ENCODE measurements at places on chromosomes 11 and 22.

DNA sequence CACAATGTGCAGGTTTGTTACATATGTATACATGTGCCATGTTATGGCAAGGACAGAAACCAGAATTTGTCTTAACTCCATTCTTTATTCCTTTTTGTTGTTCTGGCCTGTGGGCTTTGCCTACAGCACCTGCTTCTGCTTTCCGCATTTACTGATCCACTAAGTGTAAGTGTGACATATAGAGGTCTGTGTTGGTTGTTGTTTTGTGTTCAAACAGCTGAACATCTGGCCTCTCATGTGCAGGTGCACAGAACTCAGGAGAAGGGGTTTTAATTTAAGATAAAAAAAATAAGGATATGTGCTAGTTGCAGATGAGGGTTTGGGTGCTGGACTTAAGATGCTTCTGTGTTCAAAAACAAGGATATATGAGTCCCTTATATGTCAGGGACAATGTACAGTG is 85.8 kb upstream of the RAG2 start:
- no peak for DNase-seq

GRCh38 chr11:128965485-128965884 is 22.8 kb upstream of the TP53AIP1 start:
- no peak for DNase-seq

DNA sequence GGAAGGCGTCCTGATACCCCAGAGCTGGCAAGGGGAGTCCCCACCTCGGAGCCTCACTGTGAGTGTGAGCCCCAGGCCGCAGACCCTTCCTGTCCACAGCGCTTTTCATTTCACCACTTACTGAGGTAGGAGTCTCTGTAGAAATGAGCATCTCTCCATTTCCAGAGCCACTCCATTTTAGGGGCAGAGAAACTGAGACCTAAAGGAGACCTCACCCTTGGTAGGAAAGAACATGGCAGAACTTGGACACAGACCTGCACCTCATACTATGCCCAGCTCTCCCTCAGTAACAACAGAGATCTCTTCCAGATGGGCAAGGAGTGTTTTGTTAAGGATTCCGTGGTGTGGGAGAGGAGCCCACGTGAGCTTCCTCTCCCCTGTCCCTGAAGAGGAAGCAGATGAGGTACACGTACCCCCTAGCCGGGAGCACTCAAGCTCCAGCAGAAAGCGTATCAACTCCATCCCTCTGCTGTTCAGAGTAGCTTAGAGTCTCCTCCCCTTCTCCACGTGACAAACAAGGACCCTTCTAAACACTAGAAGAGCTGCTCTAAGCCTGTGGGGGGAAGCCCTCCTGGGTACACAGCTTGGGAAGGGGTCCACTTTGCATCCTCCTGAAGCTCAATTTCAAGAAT is 532 bp upstream of the VSIG2 start:
- no peak for DNase-seq

GRCh38 chr11:17572359-17572690 is 25.3 kb downstream of the OTOG start:
- no peak for DNase-seq

DNA sequence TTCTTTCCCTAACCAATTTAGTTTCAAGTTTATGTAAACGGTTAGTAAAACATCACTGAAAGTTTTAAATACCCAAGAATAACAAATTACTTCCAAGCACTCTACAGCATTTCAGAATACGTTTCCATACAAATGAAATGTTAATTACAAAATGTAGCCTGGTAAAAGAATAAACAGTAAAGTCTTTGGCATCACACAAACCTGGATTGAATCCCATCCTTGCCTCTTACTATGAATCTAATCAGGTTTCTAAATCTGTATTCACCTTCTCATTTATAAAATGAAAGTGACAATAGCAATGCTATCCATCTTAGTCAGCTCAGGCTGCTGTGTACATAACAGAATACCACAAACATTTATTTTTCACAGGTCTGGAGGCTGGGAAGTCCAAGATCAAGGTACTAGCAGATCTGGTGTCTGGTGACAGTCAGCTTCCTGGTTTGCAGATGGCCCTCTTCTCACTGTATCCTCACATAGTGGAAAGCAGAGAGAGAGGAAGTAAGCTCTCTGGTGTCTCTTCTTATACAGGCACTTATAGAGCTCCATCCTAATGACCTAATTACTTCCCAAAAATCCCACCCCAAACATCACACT is 19.2 kb downstream of the FAM168A start:
- no peak for DNase-seq

DNA sequence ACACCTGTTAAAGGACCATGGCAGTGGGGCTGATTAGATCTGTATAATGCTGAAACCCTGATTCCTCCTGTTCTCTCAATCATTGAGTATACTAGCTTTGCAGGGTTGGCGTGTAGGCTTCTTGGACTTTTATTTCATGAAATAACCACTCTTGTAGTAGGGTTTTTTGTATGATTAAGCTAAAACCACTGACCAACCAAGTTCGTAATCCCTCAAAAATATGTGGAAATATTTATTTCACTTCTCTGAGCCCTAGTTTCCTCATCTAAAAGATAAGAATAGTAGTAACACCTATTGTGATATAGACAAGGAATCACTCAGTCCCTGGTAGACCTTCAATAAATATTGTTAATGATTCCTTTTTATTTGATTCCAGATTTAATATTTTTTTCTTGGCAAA is 4.2 kb downstream of the API5 start:
- DNase-seq = no peak

- no peak for DNase-seq
Measured at GRCh38 chr11:35878741-35879140, 65.1 kb upstream of the LDLRAD3 start.

DNA sequence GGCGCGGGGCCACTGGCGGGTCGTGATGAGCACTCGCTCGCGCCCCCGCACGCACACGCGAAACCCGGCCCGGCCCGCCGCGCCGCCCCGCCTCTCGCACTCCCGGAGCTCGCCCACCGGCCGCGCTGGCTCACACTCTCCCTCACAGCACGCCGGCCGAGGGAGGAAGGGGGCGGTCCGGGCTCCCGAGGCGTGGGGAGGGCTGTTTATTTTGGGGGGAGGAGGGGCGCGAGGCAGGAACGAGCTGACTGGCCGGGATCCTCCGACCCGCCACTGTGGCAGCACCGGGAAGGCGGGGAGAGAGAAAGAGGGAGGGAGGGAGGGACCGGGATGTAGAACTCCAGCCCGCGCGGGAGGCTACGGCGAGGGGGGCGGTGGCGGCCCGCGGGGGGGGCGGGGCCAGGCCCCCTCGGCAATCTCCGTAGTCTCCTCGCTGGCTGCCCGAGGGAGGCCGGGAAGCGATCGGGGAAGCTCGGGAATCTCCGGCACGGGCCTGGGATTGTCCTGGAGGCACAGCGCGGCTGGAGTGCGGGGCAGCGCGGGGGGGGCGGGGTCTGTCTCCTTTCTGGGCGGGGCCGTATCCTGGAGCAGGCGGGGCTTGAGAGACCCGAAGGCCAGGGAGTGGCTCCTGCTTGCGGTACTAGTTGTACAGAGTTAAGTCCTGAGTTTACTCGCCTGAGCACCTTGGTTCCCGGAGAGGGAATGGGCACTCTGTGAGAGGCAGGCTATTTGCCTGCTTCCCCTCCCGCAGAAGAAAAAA is at the start of gene RBFOX2:
RBFOX2 (minus strand) TSS at position 179 of the 760 bp plus-strand sequence. CDS start 399 bp downstream, outside the sequence.
- DNase-seq = peak; percentile 93

DNA sequence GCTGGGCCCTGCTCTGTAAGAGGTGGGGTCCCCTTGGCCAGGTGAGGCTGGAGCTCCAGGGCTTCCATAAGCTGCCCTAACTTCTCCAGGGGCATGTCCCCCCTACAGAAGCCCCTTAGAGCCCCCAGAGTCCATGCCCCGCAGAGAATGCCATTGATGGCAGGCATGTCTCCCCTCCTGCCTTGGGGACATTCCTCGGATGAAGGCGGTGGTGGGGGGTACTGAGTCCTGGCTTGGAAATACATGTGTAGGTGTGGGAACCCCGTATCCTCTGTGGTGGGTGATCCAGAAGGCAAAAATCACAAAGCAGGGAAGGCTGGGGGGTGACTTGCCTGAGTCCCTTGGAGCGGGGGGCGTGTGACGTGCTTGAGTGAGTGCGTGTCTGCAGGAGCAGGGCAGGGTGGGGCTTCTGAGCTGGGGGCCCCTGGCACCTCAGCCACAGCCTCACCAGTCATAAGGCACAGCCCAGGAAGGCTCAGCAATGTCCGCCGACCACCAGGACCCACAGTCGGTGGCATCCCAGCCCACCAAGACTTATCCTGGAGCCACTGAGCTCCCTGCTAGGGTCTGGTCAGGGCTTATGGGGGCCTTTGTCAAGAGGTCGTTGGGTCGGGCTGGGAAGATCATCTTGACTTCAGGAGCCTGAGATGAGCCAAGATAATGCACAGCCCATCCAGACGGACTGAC is 69.8 kb upstream of the KCNQ1OT1 start:
- DNase-seq = peak; percentile 5

DNA sequence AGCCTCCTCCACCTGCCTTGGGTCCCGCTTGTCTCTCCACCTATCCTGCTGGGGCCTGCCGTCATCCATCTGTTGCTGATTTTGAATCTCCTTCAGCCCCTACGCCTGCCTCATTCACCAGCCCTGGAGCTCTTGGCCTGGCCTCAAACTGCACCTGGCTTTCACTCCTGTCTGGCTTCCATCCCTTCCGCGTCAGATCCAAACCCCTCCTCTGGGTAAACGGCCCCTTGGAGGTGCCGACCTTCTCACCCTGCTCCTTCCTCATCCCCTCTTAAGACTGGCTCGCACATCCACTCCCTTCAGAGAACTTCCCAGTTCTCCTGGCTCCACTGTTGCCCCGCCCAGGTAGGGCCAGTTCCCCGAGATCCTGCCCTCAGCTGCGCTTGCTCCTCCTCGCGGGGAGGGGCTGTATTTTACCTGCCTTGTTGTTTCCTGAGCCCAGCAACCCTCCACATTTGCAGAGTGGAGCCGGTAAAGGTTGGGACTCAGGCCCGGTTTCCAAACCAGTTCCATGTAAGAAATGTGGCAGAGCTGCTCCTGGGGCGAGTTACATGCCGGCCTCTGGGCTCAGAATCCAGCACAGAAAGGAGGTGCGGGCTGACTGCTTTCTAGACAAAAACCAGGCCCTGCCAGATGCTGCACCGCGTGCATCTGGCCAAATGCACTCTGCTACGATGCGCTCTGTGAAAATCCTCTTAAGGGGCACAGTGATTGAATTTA is 13.9 kb upstream of the SHANK2 start:
- no peak for DNase-seq

- no peak for DNase-seq
Measured at GRCh38 chr11:73365352-73366264, 10.6 kb upstream of the RELT start.

DNA sequence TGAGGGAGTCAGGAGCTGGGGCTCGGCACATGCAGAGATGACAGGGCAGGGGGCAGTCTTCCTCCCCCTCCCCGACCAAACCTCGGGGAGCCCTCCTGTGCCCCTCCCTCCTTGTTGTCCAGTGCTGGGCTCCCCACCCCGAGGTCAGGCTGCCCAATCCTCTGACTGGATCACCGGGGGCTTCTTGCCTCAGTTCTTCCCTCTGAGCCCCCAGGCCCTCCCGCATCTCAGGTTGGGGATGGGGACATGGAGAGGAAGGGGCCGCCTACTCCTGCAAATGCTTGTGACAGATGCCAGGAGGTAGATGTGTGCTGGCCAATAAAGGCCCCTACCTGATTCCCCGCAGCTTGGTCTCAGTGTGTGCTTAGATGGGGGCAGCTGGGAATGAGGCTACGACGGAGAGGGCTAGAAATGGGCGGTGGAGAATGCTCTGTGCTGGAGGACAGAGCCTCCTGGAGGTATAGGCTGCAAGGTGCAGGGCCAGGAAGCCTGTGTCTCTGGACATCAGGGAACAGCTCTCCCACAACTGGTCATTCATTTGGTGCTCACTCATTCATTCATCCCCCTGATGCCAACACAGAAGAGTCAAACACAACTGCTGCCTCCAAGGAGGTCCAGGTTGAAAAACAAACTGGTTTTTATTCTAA is 8.4 kb downstream of the RHBDD3 start:
- no peak for DNase-seq

GRCh38 chr11:30218278-30218677 is 12.5 kb upstream of the FSHB start:
- DNase-seq = no peak

GRCh38 chr11:27319072-27319471 is 43.9 kb downstream of the CCDC34 start:
- DNase-seq = no peak

GRCh38 chr22:28933321-28933720 is 49.9 kb downstream of the ZNRF3 start:
- no peak for DNase-seq

- no peak for DNase-seq
Measured at GRCh38 chr11:95465887-95466286, 234.9 kb upstream of the SESN3 start.

- no peak for DNase-seq
Measured at GRCh38 chr11:71383461-71383860, 64.7 kb downstream of the DHCR7 start.

DNA sequence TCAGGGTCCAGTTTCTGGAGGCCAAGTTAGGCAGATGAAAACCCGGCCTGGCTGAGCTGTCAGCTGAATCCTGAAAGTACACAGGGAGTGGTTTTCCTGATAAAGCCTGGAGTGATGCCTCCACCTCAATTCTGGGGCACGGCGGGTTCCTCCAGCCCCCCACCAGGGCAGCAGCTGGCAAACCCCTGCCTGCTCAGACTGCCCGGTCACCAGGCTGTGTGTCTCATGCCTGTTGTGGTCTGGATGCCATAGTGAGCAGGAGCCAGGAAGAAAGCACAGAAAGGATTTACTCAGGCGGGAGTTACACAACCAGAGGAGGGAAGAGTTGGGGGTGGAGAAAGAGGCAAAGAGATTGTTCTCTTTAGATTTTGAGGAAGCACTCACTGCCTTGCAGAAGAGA is 119.9 kb upstream of the RASSF10 start:
- no peak for DNase-seq

DNA sequence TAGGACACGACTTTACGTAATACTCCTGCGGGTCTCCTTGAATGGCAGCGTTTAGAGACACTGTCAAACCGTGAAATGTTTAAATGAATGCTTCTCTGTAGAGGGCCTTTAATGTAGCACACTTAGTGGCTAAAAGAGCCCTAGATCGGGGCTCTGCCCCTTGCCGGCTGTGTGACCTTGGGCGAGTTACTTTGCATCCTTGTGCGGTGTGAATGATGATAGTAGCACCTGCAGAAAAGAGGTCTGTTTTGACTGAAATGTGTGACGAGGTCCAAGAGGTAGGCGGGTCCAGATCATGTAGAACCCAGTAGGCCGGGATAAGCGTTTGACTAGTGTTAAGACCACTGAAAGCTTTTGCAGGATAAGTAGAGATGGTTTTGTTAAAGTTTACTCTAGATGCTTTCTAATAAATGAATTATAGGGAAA is 866 bp downstream of the MED17 start:
- DNase-seq = no peak

- DNase-seq = no peak
Measured at GRCh38 chr11:130761560-130762220, 154.6 kb downstream of the SNX19 start.

DNA sequence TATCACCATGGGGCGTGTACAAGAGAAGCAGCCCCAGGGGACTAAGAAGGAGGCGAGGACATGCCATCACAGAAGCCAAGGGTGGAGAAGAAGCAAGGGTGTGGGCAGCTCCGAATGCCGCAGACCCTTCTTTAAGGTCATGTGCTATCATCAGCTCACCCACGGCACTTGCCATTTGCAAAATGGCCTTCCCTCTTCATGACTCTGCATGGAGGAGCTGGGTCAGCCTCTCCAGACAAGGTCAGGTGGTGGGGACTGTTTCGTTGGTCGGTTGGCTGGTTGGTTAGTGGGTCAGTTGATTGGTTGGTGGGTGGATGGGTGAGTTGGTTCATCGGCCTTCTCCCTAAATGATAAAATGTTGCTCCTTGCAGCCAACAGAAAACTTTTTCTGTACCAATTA is 622.5 kb downstream of the TBC1D22A start:
- DNase-seq = peak; percentile 42
